ENCODE measurements at places on chromosomes 4 and X. TPM values are rescaled to one million over a fixed set of nuclear protein-coding genes. Genes with fewer than 3 reads are reported as not detected.

GRCh38 chrX:97597954-97598353 lies 714.2 kb downstream of the RPA4 start:
- H3K27me3 ChIP-seq, result no peaks in the 10 kb centered on the region
- no peaks in the 10 kb centered on the region for H3K36me3 ChIP-seq
- no peak for DNase-seq
- H3K4me3 ChIP-seq, result no peak overlapping the region
- no peak overlapping the region for H3K27ac ChIP-seq
- no peaks in the 10 kb centered on the region for H3K4me1 ChIP-seq

GRCh38 chr4:167379076-167379835 lies 145.0 kb upstream of the SPOCK3 start:
- H3K4me1 ChIP-seq, result no peaks in the 10 kb centered on the region
- no peaks in the 10 kb centered on the region for H3K27me3 ChIP-seq
- no peaks in the 10 kb centered on the region for H3K36me3 ChIP-seq
- no peak for DNase-seq
- H3K4me3 ChIP-seq, result no peak overlapping the region

Gene SH3BP2
- total RNA-seq, result 9.0 TPM

- H3K4me1 ChIP-seq, result no peaks in the 10 kb centered on the region
- no peak overlapping the region for H3K27ac ChIP-seq
- H3K36me3 ChIP-seq, result no peaks in the 10 kb centered on the region
- H3K27me3 ChIP-seq, result no peaks in the 10 kb centered on the region
- H3K4me3 ChIP-seq, result no peak overlapping the region
Measured at GRCh38 chr4:129707949-129708348, 612.0 kb downstream of the C4orf33 start.

Gene ELF2
- total RNA-seq, result 37.8 TPM

GRCh38 chrX:45850775-45851433 lies 650.2 kb upstream of the DIPK2B start:
- H3K36me3 ChIP-seq, result peaks cover 5% of the 10 kb centered on the region
- H3K4me3 ChIP-seq, result peak overlapping the region; percentile 90
- H3K27me3 ChIP-seq, result no peaks in the 10 kb centered on the region
- DNase-seq, result peak; percentile 28
- H3K27ac ChIP-seq, result peak overlapping the region; percentile 70

Gene EXOC1L
- not detected for total RNA-seq

Gene NEXMIF
- under 0.01 TPM for total RNA-seq

- H3K27ac ChIP-seq, result no peak overlapping the region
- H3K36me3 ChIP-seq, result no peaks in the 10 kb centered on the region
- no peaks in the 10 kb centered on the region for H3K27me3 ChIP-seq
- no peak overlapping the region for H3K4me3 ChIP-seq
- no peak for DNase-seq
- H3K4me1 ChIP-seq, result no peaks in the 10 kb centered on the region
Measured at GRCh38 chr4:118953276-118953675, 64.6 kb downstream of the SYNPO2 start.

Gene CHIC2
- total RNA-seq, result 65.0 TPM

DNA sequence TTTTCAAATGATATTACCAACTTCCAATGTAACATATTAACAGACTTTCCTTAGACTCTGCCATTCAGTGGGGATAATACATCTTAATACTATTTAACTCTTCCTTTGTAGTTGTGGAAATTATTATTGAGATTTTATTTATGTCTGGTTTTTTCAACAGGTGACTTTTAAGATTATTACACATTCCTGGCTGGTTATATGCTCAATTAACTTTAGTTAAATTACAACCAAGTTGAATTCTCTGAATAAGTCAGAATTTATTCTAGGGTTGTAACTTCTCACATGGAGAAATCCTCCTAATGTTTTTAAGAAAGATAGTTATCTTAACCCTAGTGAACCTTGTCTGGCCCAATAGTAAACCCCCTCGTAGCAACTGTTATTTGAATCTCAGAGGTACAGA lies 107.3 kb downstream of the SLC10A6 start:
- H3K27me3 ChIP-seq, result no peaks in the 10 kb centered on the region
- peaks cover 13% of the 10 kb centered on the region for H3K36me3 ChIP-seq

Gene GLRA2
- not detected for total RNA-seq

- no peaks in the 10 kb centered on the region for H3K4me1 ChIP-seq
- no peaks in the 10 kb centered on the region for H3K36me3 ChIP-seq
- H3K27me3 ChIP-seq, result peaks cover 12% of the 10 kb centered on the region
- H3K4me3 ChIP-seq, result no peak overlapping the region
Measured at GRCh38 chrX:3811331-3812311, 98.2 kb upstream of the PRKX start.

Gene COX7B2
- not detected for total RNA-seq

DNA sequence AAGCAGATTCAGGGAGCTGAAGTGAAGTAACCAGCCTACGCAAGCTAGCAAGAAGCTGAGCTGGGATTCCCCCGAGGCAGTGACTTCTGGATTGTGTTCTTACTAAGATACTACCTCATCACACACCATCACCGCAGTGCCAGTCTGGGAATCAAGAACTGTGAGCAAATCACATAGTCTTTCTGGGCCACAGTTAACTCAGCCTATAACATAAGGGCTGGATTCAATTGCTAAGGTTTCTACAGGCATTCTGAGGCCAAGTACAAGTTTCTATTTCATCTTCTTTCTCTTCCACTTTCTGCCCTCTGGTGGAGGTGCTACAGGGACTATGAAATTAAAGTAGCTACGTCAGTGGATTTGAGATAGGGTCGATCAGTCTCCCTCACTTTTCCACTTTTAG lies 1.4 kb upstream of the CORIN start:
- H3K4me1 ChIP-seq, result peaks cover 26% of the 10 kb centered on the region
- H3K27me3 ChIP-seq, result no peaks in the 10 kb centered on the region
- no peak overlapping the region for H3K27ac ChIP-seq
- no peaks in the 10 kb centered on the region for H3K36me3 ChIP-seq
- no peak overlapping the region for H3K4me3 ChIP-seq

GRCh38 chrX:11970578-11971359 lies 167.5 kb upstream of the FRMPD4 start:
- DNase-seq, result peak; percentile 17
- H3K27ac ChIP-seq, result no peak overlapping the region
- peaks cover 6% of the 10 kb centered on the region for H3K4me1 ChIP-seq
- no peaks in the 10 kb centered on the region for H3K36me3 ChIP-seq
- no peak overlapping the region for H3K4me3 ChIP-seq

- peak overlapping the region; percentile 63 for H3K4me3 ChIP-seq
- peak overlapping the region; percentile 28 for H3K27ac ChIP-seq
- H3K36me3 ChIP-seq, result no peaks in the 10 kb centered on the region
- H3K4me1 ChIP-seq, result no peaks in the 10 kb centered on the region
- DNase-seq, result peak; percentile 20
- peaks cover 25% of the 10 kb centered on the region for H3K27me3 ChIP-seq
Measured at GRCh38 chr4:41360214-41360920, 103.6 kb downstream of the UCHL1 start.

- no peak overlapping the region for H3K4me3 ChIP-seq
- H3K27me3 ChIP-seq, result no peaks in the 10 kb centered on the region
- H3K27ac ChIP-seq, result peak overlapping the region; percentile 86
- H3K36me3 ChIP-seq, result no peaks in the 10 kb centered on the region
Measured at GRCh38 chr4:89708903-89709421, 128.0 kb downstream of the SNCA start.

DNA sequence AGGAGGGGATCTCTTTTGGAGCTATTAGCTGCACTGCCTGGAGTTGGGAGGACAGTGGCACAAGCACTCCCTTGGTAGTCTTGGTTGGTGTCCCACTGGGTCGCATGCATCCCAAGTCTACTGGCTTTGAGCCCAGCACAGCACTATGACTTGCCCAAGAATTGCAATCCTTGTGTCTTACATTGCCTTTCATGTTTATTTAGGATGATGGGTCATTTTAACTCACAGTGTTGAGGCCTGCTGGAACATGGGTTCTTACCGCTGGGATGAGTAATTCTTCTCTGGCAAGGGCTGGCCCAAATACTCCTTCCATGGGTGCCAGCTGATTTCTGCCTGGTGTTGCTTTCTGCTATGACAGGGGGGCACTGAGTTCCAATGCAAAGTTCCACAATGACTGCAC lies 185.5 kb downstream of the TEX13C start:
- no peaks in the 10 kb centered on the region for H3K36me3 ChIP-seq
- H3K27ac ChIP-seq, result no peak overlapping the region
- H3K4me1 ChIP-seq, result no peaks in the 10 kb centered on the region
- no peak overlapping the region for H3K4me3 ChIP-seq
- DNase-seq, result no peak

Gene USP51
- 1.1 TPM for total RNA-seq

Gene SYP
- total RNA-seq, result not detected

DNA sequence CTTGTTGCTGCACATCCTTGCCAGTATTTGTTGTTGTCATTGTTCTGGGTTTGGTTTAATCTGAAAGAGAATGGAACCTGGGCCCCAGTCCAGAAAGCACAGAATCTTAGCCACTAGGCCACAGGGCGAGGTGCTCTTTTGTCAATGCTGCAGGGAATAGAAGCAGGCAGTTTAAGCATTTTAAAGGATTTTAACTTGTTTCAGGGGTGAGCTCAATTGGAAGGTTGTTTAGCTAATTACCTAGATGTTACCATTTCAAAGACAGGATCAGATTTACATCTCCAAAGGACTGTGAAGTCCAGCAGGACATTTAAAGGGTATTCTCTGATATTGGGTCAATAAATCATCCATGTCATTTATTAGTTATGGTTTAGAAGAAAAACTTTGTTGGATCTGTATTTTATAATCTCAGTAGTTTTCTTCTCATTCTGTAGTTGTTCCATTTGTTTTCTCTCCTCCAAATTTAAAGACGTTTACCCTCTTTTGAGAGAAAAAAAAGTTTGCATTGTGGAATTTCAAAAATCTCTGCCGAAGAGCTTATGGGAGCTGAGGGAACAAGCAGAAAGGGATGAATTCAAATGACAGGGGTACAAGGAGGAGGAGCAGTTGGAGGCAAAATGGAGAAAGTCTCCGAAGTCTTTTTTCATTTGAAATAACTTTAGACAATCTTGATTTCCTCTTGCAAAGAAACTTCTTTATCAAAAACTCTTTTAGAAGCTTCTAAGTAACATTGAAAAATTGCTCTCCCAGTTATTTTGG lies 57.5 kb upstream of the FAM47C start:
- H3K4me1 ChIP-seq, result no peaks in the 10 kb centered on the region
- H3K27ac ChIP-seq, result no peak overlapping the region
- no peaks in the 10 kb centered on the region for H3K36me3 ChIP-seq

- H3K4me3 ChIP-seq, result no peak overlapping the region
- H3K27me3 ChIP-seq, result peaks cover 67% of the 10 kb centered on the region
- no peak for DNase-seq
- H3K27ac ChIP-seq, result no peak overlapping the region
- no peaks in the 10 kb centered on the region for H3K36me3 ChIP-seq
Measured at GRCh38 chr4:8152865-8153257, 5.8 kb downstream of the ABLIM2 start.

DNA sequence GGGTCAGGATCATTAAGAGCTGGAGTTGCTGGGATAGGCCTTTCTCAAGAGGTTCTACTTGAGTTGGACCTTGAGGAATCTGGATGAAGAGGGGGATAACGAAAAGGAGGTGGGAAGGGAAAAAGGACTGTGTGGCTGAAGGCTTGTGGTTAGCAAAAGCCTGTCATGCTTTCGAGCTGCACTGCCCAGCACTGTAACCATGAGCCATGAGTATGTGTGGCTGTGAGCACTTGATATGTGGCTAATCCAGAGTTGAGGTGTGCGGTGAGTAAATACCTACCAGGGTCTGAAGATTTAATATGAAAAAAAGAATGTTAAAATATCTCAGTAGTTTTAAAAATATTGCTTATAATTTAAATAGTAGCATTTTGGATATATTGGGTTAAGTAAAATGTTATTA lies 11.4 kb downstream of the TMEM165 start:
- peaks cover 8% of the 10 kb centered on the region for H3K4me1 ChIP-seq
- DNase-seq, result no peak
- H3K27me3 ChIP-seq, result no peaks in the 10 kb centered on the region
- no peak overlapping the region for H3K27ac ChIP-seq
- H3K4me3 ChIP-seq, result no peak overlapping the region
- H3K36me3 ChIP-seq, result peaks cover 20% of the 10 kb centered on the region

Gene KIAA1210
- total RNA-seq, result not detected

Gene RNF175
- total RNA-seq, result not detected

Gene FANCB
- total RNA-seq, result 14.4 TPM

- H3K4me3 ChIP-seq, result no peak overlapping the region
- peak; percentile 57 for DNase-seq
- H3K36me3 ChIP-seq, result no peaks in the 10 kb centered on the region
- peaks cover 7% of the 10 kb centered on the region for H3K4me1 ChIP-seq
- no peak overlapping the region for H3K27ac ChIP-seq
Measured at GRCh38 chr4:140249351-140249750, 95.4 kb upstream of the MAML3 start.

DNA sequence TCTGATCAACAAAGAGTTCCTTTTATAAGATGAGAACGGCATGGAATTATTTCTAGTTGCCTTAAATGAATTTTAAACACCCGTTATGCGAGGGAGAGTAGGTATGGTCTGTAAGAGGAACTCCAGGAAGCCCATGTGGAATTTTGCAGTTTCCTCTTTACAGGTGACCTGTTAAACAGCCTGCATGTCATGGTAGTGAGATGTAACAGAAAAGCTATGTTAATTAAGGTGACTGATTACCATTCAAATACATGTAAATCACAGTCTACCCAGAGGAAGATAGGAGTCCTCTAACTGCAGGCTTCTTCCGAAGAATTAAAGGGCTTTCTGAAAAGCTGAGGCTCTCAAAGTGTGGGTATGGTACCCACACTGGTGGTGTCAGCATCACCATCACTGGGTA lies 163.6 kb downstream of the CBR4 start:
- peaks cover 15% of the 10 kb centered on the region for H3K36me3 ChIP-seq
- H3K27ac ChIP-seq, result peak overlapping the region; percentile 43
- no peak for DNase-seq
- H3K4me1 ChIP-seq, result peaks cover 28% of the 10 kb centered on the region
- H3K4me3 ChIP-seq, result no peak overlapping the region

Gene DHX15
- 172 TPM for total RNA-seq

- peaks cover 34% of the 10 kb centered on the region for H3K36me3 ChIP-seq
- H3K4me1 ChIP-seq, result peaks cover 22% of the 10 kb centered on the region
- H3K27me3 ChIP-seq, result no peaks in the 10 kb centered on the region
- no peak for DNase-seq
Measured at GRCh38 chr4:10117359-10118047, 904 bp upstream of the WDR1 start.

DNA sequence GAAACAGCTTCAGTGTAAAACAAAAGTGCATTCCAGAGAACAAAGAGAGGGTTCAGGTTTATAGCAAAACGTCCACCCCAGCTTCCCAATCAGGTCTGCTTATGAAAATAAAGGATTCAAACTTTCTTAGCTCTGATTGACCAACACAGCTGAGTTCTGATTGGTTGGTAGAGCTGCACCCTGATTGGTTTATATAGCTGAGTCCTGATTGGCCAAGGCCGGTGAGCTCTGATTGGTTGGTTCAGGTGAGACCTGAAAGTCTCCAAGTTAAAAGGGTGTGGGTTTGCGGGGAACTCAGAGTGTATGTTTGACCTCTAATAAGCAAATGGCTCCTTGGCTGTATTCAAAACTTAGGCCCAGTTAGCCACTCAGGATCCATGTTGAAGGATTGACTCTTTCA lies 20.9 kb downstream of the CLRN2 start:
- no peak overlapping the region for H3K4me3 ChIP-seq
- no peak overlapping the region for H3K27ac ChIP-seq
- no peaks in the 10 kb centered on the region for H3K27me3 ChIP-seq

All from IMR-90 (cell line).